ENCODE measurements at places on chromosomes 5 and 9.

DNA sequence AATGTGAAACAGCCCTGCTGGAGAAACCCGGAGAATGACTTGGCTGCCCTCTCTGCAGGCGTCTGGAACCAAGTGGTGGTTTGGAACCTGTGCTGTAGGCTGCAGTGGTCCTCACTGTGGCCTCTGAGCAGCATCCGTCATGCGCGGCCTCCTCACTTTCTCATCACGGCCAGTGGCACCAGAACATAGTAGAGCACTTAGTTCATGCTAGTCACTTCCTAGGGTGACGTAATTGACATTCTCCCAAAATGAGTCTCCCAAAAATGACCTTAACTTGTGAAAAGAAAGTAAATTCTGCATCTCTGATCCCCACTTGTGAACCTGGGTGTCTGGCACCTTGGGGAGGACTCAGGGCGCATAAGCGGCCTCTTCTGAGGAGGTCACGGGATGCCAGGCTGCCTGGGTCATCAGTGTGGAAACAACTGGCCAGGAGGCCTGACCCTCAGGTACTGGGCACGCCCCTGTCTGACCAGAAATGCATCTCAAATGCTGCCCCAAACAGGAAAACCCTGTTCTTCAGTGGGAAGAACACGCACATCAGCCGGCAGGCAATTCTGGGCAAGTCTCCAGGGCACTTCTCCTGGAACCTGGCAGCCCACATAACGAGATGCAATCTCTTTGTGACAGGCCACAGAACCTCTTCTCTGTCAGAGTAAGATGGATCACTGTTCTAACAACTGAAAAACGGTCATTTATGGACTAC, 36.6 kb upstream of the SPTLC1 start:
- DNase-seq, result no peak

DNA sequence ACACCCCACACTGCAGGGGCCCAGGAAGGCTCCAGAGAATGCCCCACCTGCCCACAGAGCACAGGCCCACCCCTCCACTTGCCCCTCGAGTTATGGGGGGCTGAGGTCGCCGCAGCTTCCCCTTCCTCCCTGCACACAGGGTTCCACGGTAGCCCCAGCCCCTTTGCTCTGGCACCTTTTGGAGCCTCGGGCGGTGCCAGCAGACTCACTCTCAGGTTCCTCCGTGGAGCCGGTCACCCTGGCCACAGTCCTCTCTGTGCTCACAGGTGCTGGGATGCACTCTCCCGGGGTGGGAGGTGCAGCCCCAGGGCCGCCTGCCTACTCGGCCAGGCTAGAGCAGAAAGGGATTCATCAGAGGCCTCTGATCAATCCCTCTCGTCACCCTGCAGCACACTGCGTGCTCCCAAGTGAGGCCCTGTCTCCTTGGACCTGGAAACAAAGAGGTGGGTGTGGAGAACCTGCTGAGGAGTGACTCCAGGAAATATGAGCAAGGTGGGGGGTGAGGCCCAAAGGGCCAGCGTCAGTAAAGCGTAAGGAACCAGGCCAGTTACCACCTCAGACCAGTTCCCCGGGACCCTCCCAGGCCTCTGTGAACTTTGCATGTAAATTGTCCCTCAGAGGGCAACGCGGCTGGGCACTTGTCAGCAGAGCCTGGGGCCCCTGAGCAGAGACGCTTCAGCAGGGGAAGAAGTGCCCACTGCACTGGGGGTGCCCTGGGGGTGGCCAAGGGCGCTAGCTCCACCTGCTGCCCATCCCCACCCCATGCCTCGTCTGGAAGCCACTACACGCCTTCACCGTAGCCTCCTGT, 167.8 kb downstream of the OLFM1 start:
- DNase-seq, result no peak

DNA sequence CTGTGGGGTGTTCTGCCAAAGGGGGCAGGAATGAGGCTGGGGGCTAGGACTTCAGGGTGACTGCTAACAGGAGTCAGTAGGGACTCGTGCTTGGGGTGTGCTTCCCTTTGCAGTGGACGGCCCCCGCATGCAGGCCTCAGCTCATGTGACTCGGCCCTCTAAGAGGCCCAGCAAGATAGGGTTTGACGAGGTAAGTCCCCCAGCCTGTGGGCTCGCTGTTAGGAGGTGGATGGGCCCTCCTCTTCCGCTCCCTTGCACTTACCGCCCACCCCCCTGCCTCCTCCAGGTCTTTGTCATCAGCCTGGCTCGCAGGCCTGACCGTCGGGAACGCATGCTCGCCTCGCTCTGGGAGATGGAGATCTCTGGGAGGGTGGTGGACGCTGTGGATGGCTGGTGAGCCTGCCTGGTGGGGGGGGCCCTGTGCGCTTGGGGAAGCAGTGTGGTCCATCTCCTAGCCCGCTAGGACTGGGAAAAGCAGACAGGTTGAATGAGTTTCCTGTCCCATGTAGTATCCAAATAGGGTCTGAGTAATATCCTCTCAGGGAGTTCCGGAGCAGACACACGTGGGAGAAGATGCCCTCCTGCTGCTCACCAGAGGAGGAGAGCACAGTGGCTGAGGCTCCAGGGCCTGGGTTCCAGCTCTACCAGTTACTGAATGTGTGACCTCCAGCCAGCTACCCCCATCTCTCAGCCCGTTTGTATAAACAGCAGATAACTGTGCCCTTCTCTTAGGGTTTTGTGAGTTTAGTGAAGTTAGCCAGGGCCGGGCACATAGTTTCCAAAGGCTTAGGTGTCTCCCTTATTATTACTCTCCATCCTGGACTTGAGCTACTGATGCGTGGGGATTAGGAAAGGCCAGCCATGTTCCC, 8.2 kb downstream of the CERCAM start:
- no peak for DNase-seq

DNA sequence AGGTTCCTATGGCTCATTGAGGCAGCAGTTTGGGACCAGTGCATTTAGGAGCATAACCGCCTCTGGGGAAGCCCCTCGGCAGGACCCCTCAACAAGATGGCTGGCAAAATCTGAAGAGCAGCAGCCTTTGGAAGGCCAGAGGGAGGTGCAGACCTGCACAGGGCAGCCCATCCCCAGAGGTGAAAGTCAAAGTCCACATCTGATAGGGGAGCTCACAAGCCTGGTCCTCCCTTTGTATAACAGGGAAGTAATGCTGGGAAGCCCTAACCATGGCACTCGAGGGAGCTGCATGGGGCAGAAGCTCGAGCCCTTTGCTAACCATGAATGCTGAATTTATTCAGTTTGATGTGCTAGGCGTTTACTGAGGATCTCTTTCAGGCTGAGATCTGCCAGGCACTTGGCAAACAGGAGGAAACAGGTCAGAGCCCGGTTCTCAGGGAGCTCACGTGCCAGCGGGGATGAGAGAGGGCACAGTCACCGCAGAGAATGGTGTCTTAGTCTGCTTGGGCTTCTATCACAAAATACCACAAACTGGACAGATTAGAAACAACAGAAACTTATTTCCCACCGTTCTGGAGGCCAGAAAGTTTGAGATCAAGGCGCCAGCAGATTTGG, 114.1 kb downstream of the GABBR2 start:
- no peak for DNase-seq

DNA sequence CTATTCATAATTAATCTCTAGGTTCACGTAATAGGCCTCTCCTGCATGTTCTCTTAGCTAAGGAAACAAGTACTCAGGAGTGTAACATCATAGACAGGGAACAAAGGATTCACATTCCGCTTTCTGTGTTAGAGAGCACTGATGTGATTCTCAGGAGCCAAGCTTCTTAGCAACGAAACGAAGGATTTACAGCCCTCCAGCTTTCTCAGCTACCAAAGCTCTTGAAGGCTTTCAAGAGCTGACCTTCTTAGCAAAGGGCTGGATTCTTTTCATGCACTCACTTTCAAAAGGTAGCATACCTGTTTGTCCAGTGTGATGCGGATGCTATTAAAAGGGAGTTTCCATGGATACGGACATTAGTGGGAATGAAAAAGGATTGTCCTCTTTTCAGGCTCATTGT, 107.4 kb downstream of the TUSC1 start:
- DNase-seq, result no peak

DNA sequence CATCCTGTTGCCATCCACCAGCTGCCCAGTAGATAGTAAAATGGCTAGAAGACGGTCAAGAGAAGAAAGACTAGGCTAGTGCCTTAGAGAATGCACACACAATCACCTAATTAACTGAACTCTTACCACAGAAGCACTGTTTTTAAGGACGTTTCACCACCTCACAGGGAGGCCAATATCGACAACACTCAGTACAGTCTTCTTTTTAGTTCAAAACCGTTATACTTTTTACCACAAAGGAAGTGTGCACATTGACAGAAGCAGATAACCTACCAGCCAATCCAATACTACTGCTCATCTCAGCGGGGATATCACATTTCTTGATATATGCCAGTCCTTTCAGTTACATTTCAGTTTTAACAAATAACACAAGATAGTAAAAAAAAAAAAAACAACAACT, 122.3 kb downstream of the GNAQ start:
- DNase-seq, result no peak

DNA sequence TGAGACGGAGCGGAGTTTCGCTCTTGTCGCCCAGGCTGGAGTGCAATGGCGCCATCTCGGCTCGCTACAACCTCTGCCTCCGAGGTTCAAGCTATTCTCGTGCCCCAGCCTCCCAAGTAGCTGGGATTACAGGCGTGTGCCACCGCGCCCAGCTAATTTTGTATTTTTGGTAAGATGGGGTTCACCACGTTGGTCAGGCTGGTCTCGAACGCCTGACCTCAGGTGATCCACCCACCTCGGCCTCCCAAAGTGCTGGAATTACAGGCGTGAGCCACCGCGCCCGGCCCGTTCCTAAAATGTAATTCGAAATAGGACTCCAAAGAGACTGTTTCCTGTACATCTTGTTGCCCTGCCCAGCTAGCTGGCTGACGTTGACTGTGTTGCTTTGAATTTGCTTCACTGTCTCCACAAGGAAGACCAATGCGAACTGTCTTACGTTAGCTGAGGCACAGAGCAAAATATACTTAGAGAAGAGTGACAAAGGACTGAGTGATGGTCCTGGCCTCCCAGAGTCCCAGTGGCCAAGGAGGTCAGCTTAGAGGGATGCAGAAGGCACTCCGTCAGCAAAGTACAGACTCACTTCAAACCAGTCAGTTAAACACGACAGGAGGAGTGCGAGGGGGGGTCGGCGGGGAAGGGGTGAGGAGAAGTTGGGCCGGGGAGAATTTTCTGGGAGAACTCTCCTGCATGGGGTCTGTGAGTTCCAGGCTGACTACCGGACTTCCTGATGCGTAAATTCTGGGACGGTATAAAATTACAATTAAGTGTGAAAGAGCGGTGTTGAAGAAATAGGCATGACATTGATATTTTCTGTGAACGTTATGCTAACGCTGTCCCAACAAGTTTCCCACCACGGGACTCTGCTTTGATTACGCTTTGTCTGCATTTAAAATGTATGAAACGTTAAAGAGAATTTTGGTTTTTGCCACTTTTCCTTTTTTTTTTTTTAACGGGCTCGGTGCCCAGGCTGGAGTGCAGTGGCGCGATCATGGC, 6.8 kb upstream of the TRIM41 start:
- DNase-seq, result no peak

Measured in COLO829 (cell line).